GM19239 (cell line): ENCODE measurements at places on chromosomes 5 and 9.

- DNase-seq = no peak
Observed at GRCh38 chr9:72352911-72353388, 12.1 kb downstream of the ZFAND5 start.

DNA sequence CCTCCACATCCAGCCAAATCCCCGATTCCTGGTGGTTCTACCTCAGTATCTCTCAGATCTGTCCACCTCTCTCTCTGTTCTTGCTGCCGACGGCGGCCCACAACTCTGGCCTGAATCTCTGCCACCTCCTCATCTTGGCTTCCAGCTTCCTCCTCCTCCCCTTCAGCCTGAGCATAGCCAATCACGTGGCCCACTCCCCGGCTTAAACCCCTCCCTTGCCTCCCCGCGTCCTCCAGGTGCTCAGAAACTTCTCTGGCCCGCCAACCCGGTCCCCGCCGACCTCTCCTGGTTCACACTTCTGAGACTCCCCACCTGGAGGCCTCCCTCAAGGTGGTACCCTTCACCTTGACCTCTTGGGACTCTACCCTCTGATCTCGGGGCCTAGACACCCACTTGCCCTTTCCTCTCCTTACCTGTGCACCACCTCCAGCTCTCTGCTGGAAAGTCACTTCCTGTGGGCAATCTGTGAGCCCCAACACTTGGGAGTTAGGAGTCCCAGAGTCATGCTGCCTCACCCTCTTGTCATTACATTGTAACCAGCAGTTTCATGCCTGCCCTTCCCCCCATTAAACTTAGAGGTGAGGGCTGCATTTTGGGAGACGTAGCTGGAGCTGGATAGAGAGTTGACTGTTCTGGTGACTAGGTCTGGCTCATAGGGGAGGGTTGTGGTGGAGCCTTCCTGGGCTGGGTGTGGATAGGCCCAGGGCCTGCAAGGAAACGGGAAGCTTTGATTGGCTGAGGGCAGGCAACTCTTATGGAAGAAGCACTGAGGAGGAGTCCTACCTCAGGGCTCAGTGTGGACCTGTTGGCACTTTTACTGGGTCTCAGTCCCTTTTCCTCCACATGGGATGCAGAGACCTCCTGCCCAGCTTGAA lies 4.5 kb upstream of the SET start:
- no peak for DNase-seq

GRCh38 chr9:107751567-107752210 lies 262.1 kb upstream of the KLF4 start:
- DNase-seq = peak; percentile 12

GRCh38 chr9:135320331-135320730 lies 159.3 kb upstream of the PPP1R26 start:
- DNase-seq = no peak

GRCh38 chr5:179422213-179422855 lies 77.1 kb upstream of the ADAMTS2 start:
- DNase-seq = no peak

- no peak for DNase-seq
Observed at GRCh38 chr5:34599471-34600117, 56.5 kb upstream of the RAI14 start.

DNA sequence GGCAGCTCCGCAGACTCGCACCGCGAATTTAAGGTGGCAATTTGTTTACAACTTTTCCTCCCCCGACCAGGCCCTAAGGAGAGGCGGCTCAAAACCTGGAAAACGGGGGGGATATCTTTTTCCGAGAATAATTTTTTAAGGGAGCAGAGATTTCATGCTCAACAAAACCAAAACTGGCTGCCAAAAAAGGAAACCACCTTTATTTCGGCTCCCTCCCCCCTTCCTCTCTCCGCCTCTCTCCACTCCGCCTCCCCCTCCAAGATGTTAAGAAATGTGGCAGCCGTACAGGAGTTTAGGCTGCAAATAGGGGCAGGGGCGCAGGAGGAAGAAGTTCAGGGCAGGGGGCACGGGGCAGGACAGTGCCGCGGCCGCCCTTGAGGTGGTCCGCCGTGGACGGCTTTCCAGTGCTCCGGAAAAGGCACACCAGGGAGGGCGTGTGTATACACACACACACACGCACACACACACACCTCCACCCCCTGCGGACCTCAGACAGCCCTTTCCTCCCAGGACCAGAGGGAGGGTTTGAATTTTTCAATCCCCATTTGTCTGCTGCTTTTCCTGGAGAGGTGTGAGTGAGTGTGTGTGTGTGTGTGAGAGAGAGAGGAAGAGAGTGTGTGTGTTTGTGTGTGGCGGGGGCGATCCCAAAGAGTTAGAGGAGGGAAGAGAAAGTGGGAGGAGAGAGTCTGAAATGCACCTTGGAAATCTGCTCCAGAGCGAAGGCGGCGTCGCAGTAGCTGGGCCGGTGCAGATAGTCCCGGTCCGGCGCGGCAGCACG lies 9.1 kb downstream of the PTCH1 start:
- DNase-seq = no peak

DNA sequence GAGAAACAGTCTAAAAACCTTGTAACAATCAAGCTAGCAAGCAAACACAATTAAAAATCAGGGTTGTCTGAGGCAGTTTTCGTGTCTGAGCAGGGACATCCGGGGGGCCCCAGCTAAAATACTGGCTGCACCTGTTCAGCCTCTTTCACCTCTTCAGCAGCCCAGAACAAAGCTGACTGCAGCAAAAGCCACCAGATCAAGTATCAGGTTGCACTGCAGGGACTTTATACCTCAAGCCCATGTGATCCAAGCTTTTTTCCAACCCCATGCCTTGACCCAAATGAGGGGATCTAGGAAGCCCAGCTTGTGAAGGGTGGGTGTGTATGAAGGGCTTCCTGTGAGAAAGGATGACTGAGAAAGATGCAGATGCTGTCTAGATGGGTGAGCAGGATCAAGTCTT lies 133.4 kb downstream of the SEMA6A start:
- DNase-seq = no peak

- no peak for DNase-seq
Observed at GRCh38 chr5:33539212-33539611, 98.4 kb downstream of the TARS1 start.

DNA sequence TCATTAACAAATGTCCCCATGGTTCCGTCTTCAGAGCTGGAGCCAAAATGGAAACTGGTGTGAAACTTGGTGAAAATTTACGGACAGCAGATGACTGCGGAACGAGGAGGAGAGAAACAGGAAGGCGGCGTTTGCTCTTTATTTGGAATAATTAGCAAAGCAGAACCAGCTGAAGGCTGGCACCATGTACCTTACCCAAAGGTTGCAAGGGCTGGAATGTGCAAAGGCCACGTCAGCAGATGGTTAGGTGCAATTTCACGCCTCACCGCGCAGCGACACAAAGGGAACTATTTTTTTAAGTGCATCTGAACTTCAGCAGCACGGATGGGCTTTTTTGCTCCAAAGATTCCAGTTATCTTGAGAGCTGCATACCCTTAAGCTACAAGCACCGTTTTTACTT lies 127.4 kb downstream of the COL23A1 start:
- DNase-seq = no peak

DNA sequence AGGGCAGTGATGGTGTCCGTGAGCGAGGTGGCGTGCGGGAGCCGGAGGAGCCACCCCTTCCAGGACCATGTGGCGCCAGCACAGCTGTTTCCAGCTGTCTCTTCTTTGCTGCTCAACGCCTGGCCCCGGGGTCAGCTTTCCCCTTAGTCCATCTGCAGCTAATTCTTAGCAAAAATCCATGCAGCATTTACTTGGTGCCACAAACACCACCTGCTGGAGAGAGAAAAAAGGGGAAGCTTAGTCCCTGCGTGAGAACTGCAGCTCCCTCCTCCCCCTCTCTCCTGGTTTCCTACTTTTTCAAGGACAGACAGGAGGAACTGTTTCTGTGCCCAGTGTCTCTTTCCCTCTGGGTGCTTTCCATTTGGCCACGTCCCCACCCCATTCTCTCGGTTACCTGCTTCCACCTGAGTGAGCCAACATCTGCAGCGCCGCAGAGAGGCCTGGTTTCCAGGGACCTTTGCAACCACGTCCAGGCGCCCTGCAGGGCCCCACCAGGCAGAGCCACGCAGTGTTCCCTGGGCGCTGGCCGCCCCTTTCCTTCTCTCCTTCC lies 3.4 kb downstream of the SLC6A19 start:
- no peak for DNase-seq

DNA sequence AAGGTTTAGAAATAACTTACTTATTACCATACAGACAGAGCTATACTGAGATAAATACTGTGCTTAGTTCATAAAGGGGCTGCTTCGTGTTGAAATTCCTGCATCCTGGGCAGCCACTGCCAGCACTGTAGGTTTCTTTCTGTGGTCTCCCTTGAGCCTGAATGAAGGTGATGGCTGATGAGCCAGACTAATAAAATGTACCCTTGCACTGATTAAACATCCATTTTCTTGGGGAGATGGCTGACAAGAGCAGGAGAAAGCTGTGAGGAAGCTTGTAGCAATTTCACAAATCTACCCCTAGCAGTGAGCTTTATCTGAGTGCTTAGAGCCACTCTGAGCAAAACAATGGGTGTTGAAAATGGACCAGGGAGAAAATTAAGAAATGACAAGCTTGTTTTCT lies 23.3 kb upstream of the ZSWIM6 start:
- DNase-seq = no peak

DNA sequence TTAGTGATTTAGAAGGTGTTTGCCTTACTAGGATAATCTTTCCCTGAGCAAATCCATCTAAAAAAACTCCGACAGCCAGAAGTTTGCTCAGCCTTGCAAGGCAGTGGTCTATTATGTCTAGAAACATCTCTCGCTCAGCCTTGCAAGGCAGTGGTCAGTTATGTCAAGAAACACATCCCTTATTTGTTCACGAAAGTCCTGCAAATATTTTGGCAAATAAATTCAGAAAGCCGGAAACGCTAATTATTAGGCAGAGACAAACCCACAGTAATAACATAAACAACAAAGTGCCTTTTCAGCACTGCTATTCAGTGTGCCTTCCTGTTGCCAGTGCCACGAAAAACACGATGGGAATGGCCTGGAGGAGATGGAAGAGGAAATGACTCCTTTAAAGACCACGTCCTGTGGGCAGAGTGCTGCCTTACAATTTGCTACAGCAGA lies 184.5 kb downstream of the GNAQ start:
- DNase-seq = no peak

DNA sequence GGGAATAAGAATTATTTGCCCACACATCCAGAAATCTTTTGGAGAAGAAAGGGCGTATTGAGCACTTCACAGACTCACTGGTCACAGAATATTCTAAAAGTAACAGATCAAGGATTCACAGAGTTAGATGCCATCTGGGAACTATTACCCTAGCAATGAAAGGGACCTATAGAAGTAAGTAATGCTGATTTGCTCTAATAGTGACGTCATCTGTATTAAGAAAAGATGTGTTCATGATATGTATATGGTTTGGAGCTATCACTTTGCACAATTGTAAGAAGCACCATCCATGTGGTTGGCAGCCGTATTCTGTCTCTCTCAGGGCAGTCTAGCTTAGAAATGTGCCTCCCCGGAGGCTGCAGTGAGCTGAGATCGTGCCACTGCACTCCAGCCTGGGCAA lies 52.8 kb upstream of the SV2C start:
- DNase-seq = no peak

- DNase-seq = no peak
Observed at GRCh38 chr9:13707612-13708576, 428.4 kb upstream of the MPDZ start.

- DNase-seq = no peak
Observed at GRCh38 chr5:74938250-74938933, 72.2 kb upstream of the FAM169A start.

- no peak for DNase-seq
Observed at GRCh38 chr9:70556771-70557170, 142.3 kb upstream of the KLF9 start.

GRCh38 chr9:137975527-137975913 lies 97.9 kb downstream of the CACNA1B start:
- no peak for DNase-seq

DNA sequence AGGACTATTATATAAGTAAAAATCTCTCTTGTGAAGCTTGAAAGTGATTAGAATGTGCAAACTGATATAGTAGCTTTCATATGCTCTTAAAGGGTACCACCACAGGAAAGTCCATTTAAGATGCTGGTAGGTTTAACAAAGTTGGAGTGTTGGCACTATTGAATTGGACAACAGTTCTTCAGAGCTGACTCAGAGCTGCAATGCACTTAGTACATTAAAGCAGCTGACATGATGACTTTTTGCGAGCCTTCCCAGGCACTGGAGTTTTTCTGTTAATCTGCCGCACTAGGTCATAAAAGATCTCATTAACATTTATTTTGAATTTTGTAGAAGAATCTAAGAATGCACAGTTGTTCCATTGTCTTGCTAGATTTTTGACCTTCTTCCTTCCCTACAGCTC lies 243.8 kb downstream of the ADAMTSL1 start:
- no peak for DNase-seq

DNA sequence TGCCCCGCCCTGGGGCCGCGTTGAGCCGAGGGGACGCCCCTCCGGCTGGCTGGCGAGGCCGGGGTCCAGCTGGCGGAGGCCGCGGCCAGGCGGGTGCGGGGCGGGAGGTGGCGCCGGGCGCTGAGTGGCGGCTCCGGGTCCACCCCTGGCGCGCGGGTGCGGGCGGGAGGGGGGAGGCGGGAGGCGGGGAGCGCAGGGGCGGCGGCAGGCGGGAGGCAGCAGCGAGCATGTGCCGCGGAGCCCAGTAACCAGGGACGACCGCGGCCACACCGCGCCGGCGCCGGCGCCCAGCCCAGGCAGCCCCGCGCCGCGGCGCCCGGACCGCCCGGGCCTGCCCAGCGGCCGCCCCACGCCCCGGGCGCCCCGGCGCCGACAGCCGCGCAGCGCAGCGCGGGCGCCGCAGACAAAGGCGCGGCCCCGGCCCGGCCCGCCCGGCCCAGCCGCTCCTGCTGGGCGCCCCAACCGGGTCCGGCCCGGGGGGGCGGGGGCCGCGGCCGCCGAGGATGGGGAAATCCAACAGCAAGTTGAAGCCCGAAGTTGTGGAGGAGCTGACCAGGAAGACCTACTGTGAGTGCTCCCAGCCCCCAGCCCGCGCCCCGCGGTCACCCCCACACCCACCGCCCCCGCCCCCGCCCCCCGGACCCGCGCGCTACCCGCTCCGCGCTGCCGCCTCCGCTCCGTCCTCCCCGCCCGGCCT lies at the start of gene NCS1:
NCS1 (plus strand) TSS at position 244 of the 697 bp plus-strand sequence; CDS start at position 504, 260 bp downstream.
- DNase-seq = peak; percentile 61

DNA sequence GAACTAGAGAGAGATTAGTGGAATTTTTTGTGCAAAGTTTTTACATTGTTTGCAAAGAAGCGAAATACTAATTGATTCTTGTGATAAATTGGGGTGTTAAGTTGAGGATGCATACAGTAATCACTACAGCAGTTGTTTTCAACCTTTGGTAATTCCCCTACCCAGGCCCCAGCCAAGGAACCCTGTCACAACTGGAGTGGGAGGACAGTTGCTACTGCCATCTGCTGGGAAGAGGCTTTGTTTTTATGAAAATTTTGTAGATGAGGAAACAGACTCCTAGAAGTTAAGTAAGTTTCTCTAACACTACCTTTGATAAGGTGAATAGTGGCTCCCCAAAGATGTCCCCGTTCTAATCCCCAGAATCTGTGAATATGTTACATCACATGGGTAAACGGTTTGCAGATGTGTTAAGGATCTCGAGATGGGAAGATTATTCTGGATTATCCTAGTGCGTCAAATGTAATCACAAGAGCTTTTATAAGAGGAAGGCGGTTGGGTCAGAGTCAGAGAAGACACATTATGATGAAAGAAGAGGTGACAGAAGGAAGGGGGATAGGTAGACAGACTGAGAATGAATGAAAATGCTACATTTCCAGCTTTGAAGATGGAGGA lies 34.0 kb upstream of the PPP1R2B start:
- peak; percentile 20 for DNase-seq
